Stimulated activated CD8-positive, alpha-beta memory T cell treated with anti-CD3 and anti-CD28 coated beads, Interleukin-2, amount 100 ng/mL, for 1 hour (primary cell): ENCODE measurements at places on chromosomes 7 and 10.
A peak's percentile ranks its signal among the peaks of the same experiment; 100 is the strongest.

DNA sequence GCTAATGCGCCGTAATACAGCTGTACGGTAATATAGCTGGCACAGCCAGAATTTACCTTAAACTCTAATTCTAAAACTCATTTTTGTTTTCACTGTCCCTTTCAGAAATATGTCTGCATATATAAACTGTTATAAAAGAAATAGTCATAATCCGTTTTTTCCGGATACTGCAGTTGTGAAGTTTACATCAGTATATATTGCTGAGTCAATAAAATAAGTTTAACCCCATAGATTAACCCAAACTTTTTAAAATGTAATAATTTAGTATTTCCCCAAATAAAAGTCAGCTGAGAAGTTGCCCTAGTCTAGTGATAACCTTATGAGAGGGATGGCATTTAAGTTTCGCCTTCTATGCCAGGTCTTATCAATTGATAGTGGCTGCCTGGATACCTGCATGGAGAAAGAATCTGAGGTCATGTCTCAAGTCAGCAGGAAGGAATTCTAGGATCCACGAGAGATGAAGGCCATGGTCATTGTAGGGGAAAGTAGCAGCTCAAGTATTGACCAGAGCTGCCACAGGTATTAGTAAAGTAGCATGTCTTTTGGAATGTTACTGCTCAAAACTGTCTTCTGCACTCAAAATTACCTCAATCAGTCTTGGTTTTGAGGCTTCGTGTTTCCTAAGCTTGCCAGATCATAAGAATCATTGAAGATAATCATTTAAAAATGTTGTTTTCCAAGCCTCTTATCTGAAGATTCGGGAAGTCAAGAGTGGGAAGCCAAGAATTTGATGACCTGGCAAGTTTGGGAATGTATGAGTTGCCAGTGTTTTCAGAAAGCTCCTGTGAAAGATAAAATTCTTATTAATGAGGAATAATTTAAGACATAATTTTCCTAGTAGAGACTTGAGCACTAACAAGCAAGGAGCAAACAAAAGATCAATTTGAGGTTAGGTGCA lies 10.8 kb downstream of the PRPS1L1 start:
- no peak for DNase-seq

- no peak for DNase-seq
These were observed 561 bp downstream of the SHTN1 start for GRCh38 chr10:117004227-117005025.

GRCh38 chr10:7891634-7892033 lies 73.3 kb downstream of the TAF3 start:
- no peak for DNase-seq

DNA sequence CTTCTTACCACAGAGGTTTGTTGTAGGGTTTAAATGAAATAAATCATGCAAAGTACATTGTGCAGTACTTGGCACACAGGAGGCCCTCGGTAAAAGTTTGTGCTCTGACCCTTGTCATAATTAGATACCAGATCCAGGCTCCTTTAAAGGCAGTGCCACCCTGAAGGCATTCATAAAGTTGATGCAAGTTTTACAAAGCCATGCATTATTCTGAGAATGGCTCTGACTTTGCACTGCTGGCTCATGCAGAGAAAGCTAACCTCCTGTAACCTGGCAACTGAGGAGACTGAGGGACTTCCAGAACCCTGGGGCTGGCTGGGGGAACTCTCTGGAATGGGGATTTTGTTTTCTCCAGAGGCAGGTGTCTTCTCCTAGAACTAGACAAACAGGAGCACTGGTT lies 570.9 kb downstream of the CCSER2 start:
- DNase-seq: no peak

DNA sequence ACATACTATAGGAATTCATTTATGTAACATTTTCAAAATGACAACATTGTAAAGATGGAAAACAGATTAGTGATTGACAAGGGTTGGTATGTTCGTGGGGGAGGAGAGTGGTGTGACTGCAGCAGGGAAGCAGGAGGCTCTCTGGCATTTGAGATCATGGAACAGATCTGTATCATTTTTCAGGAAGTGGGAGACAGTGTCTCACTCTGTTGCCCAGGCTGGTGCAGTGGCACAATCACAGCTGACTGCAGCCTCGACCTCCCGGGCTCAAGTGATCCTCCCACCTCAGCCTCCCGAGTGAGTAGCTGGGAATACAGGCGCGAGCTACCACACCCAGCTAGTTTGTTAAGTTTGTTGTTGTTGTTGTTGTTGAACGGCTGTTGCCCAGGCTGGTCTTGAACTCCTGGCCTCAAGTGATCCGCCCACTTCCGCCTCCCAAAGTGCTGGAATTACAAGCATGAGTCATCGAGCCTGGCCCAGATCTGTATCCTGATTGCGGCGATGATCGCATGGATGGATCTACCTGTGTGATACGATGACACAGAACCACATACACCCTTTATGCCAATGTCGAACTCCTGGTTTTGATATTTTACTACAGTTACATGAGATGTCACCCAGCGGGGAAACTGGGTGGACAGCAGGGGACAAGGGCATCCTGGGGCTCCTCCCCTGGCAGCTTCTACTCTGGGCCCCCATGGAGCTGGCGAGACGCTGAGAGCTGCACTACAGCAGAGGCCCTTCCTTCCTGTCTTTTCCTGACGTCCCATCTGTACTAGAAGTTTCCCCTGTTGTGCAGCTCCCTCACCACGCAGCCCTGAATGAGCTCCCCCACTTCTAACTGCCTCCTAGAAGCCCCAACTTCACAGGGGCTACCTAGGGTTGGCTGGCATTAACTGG lies 12.3 kb upstream of the CYTH3 start:
- no peak for DNase-seq

DNA sequence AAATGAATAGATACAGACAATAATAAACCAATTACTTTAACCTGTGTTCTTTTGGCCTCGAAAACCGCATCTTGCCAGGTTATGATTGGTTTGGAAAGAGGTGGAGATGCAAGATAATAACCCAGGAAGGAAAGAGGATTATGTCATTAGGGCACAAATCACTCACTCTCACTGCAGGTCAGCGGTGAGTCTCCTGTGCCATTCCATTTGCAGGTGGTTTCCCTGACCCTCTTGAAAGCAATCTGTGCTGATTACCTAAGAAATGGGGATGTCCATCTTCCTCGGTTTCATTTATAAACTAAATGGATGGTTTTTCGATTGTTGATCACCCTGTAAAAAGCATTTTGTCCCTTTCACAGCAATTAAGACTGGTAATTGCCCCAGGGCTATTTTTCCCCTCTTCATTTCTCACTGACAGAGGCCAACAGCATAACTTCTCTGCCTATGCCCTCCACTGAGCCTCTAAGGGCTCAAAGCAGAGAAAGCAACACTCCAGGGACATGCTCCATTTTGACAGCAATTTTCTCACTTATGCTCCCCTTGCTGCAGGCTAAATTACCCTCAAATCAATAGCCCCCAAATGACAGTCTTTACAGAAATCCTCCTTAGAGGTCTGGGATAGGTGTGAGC lies 257.5 kb downstream of the IPMK start:
- no peak for DNase-seq

DNA sequence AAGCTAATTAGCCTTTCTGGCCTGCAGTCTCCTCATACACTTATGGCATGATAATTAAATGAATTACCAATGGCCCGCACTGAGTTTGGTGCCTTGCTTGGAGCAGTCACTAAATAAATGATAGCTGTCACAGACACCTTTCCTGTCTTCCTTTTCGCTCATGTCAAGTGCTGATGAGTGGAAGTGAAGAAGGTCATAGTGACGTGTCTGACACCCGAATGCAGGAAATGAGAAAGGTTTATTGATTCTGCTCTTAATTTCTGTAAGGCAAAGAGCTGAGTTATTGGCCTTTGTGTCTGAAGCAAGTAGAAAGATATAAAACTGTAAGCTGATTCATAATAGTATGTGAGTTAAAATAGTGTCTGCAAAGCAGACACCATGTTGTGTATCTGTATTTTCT lies 13.2 kb upstream of the ESYT2 start:
- DNase-seq: no peak

DNA sequence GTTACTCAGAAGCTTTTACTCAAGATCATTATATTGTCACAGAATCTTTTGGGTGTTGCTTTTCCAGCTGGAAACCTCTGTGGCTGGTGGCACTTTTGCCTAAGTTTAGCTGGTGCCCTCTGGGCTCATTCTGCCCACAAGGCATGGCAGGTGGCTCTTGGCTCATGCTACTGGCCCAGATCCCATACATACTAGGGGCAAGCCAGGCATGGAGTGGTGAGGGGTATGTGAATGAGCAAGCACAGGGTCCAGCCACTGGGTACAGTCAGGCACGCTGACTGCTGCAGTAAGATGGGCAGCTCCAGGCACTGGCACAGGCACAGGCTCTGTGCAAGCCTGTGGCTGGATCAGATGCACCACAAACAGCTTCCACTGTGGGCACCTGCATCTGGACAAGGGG lies 375.0 kb upstream of the SEMA3C start:
- DNase-seq: no peak

- DNase-seq: no peak
These were observed 36.6 kb downstream of the TCF7L2 start for GRCh38 chr10:112986544-112987190.

DNA sequence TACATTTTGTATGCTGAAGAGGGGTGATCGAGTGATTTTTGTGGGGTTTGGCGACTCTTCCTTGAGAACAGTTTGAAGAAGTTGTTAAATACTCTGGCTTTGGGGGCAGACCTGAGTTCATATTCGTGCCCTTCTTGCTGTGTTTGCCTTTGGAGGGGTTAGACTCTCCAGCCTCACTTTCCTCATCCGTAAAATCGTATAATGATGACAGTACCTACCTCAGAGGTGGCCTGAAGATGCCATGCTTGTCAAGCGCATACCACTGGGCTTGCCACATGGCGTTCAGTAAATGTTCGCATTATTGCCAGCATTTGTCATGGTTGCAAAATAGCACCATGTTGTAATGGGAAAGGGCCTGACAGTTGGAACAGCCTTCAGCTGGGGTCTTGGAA lies 1.3 kb downstream of the STK17A start:
- no peak for DNase-seq

DNA sequence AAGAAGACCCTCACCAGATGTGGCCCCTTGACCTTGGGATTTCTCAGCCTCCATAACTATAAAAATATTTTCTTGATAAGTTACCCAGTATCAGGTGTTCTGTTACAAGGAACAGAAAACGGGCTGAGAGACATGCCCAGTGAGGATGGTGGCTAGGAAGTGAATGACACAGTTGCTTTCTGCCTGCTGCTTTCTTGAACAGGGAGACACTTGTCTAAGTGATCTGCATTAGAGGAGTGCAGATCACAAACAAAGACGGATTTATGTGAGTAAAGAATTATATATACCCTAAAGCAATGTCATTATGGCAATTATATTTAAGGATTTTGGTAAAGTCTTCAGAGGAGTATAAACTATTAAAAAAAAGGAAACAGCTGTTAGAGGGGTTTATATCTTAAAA lies 169.2 kb upstream of the AHR start:
- no peak for DNase-seq

DNA sequence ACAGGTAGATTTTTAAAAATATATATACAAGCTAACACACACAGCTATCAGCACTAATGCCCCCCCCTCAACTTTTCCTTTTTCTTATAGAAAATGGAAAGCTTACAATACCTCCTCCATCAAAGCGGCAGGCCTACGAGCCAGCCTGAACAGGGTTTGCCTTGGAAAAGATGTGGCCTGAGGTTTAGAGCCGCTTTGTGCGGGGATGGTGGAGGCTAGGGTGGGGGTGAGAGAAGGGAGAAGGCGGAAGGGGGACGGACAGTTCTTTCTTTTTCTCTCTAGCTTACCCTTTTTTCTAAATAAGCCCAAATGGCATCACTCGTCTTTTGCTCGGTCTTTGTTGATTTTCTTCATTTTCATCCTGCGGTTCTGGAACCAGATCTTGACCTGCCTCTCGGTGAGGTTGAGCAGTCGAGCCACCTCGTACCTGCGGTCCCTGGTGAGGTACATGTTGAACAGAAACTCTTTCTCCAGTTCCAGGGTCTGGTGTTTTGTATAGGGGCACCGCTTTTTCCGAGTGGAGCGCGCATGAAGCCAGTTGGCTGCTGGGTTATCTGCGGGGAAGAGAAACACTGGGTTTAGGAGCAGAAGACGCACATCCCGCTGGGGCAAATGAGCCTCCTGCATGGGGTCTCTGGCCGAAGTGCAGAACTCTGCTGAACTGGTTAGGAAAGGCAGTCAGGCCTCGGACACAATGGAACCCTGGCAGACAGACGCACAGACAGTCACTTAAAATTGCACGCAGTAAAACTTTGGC lies 1.9 kb downstream of the HOXA9 start:
- no peak for DNase-seq

DNA sequence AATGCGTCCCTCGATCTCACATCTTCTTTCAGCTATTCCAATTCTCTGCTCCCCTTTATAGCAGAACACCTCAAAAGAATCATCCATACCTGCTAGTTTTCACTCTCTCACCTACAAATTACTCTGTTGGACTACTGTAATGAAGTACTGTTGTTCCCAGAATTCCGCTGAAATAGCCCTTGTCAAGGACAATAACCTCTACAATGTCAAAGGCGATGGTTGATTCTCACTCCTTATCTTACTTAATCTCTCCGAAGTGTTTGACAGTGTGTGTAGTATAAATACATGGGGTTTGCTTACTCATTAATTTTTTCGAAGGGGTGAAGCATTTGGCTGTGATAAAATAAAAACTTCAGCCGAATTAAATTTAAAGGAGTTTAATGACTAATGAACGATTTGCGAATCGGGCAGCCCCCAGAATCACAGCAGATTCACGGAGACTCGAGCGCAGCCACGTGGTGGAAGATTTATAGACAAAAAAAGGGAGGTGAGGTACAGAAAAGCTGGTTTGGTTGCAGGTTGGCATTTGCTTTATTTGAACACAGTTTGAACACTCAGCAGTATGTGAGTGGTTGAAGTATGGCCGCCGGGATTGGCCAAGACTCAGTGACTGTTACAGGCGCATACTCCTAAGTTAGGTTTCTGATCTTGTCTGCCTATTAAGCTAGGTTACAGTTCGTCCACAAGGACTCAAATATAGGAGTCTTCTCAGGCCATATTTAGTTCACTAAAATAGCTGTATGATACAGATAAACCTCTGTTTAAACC lies 29.8 kb downstream of the SYPL1 start:
- DNase-seq: no peak

DNA sequence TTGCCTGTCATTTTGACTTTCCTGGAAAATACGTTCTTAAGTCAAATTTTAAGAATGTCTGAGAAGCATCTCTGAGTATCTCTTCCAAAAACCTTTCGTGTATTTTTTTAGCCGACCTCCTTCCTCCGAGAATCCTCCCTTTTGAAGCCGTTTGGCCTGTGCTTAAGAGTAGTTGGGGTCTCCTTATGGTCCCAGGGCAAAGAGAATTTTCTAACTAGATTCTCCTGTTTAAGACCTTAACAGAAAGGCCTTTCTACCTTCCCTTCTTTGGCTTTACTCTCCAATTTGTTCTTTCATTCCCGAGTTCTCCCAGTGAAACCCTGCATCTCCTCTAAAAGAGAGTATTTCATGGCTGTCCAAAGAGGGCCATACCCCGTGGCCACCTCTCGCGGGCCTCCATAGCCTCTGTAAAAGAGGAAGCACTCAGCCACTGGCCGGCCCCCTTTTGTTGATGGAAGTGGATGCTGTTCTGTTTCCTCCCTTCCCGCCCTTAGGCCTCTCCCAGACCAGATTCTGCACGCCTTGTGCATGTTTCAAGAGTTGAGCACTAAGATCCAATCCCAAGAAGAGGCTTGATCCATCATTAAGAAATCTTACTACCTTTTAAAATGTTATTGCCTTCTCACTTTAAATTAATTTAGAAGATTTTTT lies 6.6 kb upstream of the FEZF1 start:
- no peak for DNase-seq

- DNase-seq: peak; percentile 41
These were observed 19.5 kb upstream of the CARD11 start for GRCh38 chr7:3063016-3063753.

GRCh38 chr7:81195033-81195432 lies 276.2 kb upstream of the SEMA3C start:
- no peak for DNase-seq
